ENCODE measurements at places on chromosomes 12 and 14.

GRCh38 chr12:132827763-132828703, 636 bp downstream of the GOLGA3 start:
- peak; percentile 44 for DNase-seq

GRCh38 chr14:21780429-21781084, 106.9 kb upstream of the OR4E1 start:
- DNase-seq = no peak

DNA sequence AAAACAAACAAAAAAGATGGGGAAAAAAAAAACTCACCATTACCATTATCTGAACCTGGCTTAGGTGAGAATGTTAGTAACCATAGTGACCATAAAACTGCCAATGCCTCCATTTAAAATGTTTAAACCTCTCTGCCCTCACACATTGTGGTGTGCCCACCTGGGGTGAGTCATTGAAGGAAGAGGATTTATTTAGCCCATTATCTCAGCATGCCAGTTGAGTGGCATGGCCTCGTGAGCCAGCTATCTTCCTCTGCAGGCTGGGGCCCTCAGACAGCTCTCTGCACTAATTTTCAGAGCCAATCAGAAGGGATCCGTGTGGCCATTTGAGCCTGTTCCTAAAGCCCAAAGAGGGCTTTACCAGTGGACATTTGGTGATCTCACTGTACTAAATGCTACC, 81.8 kb upstream of the CCDC198 start:
- no peak for DNase-seq

- DNase-seq = no peak
These were observed 24.6 kb downstream of the RPS6KA5 start for GRCh38 chr14:91035855-91036254.

GRCh38 chr14:74391479-74391878, 34.5 kb downstream of the SYNDIG1L start:
- no peak for DNase-seq

- DNase-seq = no peak
These were observed 122.7 kb downstream of the C12orf42 start for GRCh38 chr12:103373088-103373523.

GRCh38 chr12:93319523-93320050, 58.1 kb upstream of the NUDT4 start:
- DNase-seq = no peak

- no peak for DNase-seq
These were observed 226.8 kb downstream of the ZFP36L1 start for GRCh38 chr14:68566075-68566474.

- DNase-seq = no peak
These were observed 29.7 kb downstream of the EML1 start for GRCh38 chr14:99822800-99823455.

GRCh38 chr12:15605881-15606590, 183.2 kb downstream of the EPS8 start:
- DNase-seq = no peak

GRCh38 chr12:80170915-80171314, 71.6 kb downstream of the OTOGL start:
- no peak for DNase-seq

DNA sequence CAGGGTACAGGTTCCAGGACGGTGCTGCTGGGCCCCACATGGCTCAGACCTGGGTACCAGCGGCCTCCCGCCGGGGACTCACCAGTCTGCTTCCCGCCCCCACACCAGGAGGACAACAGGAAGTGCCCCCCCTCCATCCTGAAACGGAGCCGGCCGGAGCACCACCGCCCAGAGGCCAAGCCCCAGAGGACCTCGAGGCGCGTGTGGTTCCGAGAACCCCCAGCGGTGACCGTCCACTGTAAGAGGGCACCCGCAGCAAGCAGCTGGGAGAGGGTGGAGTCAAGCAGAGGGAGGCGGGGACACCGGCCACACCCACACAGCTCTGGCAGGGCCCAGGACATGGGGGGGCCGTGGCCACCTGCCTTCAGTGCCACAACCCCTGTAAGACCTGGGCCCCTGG, 8.1 kb downstream of the C14orf180 start:
- DNase-seq = no peak

GRCh38 chr12:4211372-4211771, 62.2 kb upstream of the CCND2 start:
- DNase-seq = no peak

GRCh38 chr14:66152302-66152701, 333.9 kb upstream of the CCDC196 start:
- DNase-seq = no peak

DNA sequence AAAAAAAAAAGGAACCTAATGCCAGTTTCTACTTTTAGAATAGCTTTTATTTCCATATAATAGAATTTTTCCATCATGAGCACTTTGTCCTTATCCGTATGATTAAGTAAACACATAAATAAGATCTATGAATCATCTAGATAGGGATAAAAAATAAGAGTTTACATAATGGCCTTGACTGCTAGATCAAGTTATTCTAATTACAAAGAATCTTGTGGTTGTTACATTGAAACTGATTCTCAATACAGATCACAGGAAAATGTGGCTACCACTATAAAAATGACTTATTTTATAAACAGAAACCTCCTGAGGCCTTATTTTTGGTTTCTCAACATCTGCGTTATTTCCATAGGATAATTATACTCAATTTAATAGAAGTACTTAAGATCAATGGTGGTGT, 34.4 kb upstream of the NDUFA12 start:
- DNase-seq = no peak

GRCh38 chr12:127720334-127720733, 546.6 kb upstream of the TMEM132C start:
- no peak for DNase-seq

DNA sequence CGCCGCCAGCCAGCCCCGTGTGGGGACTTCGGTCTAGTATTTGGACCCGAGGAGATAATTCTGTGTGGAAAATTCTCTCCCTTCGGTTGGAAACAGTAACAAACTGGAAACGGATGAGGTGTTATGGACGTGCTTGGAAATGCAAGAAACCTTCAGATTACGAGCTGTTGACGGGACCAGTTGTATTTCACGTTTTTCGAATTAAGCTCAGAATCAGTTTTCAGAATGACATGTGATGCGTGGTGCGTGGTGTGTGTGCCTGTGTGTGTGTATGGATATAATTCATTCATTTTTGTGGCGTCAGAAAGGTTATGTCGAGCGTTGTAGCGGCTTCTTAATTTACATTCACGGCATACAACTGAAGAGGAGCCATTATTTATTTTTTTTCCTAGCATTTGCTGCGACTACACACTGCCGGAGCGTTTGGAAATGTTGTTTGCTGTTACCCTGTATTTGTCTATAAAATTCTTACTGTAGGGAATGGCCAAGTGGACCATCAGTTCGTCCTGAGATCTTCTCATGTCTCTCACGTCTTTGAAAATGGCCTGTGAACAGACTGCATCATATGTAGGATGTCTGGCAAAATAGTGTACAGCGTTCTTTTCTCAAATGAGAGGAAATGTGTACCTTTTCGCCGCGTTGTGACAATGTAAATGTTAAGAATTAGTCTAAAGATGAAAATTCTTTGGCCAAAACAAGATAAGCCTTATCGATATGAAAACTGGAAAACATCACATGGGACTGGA, 1.3 kb downstream of the TRAF3 start:
- no peak for DNase-seq

GRCh38 chr12:89995870-89996269, 287.2 kb upstream of the ATP2B1 start:
- DNase-seq = no peak

DNA sequence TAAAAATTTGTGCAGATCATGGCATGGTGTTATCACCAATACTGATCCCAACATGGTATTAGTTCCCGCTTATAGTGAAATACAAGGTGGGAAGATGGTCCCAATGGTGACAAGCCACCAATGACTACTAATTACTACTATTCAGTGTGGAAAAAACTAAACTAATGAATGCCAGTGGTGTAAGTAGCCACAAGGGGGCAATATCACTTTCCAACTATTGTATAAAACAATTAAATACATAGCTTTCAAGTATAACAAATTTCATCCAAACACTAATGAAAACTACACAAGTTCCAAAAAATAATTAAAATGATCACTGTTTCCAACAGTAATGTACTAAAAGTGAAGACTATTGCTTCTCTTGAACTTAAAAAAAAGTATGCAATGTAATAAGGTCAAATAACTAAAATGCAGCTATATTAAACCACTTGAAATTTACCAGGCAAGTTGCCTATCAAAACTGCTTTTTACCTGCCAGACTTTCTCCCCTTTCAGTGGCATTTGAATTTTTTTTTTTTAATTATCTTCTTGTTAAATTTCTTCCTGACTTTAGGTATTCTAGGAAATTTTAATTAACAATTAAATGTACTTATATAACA, 58.0 kb downstream of the PAPLN start:
- DNase-seq = no peak

DNA sequence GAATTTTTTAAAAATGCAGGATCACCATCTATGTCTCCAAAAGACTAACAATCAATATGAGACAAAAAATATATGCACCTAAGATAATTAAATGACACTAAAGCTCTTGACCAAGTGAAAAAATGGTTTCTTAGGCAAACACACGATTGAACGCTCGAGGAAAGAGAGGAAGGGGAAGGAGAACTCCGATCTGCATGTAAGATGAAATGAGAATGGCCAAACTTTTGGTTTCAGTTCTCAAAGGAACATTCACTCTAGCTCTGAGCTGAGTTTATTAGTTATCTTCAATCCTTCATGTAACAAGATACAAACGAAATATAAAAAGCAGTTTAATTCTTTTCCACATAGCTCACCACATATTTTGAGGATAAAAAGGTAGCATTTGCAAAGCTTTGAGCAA, 2.8 kb downstream of the DYRK4 start:
- DNase-seq = no peak

- DNase-seq = no peak
These were observed 45.3 kb downstream of the PRMT8 start for GRCh38 chr12:3536096-3536875.

GRCh38 chr14:100804558-100805309, 21.2 kb upstream of the MEG3 start:
- DNase-seq = no peak

GRCh38 chr14:67420102-67420739, 8.3 kb upstream of the PLEK2 start:
- DNase-seq = no peak

GRCh38 chr14:72625689-72626088, 268.2 kb downstream of the DPF3 start:
- no peak for DNase-seq

GRCh38 chr14:99667821-99668220, 16.3 kb upstream of the CYP46A1 start:
- no peak for DNase-seq

GRCh38 chr12:82893896-82894295, 207.2 kb downstream of the TMTC2 start:
- no peak for DNase-seq

GRCh38 chr14:22494486-22495135, 94.4 kb downstream of the DAD1 start:
- DNase-seq = no peak

DNA sequence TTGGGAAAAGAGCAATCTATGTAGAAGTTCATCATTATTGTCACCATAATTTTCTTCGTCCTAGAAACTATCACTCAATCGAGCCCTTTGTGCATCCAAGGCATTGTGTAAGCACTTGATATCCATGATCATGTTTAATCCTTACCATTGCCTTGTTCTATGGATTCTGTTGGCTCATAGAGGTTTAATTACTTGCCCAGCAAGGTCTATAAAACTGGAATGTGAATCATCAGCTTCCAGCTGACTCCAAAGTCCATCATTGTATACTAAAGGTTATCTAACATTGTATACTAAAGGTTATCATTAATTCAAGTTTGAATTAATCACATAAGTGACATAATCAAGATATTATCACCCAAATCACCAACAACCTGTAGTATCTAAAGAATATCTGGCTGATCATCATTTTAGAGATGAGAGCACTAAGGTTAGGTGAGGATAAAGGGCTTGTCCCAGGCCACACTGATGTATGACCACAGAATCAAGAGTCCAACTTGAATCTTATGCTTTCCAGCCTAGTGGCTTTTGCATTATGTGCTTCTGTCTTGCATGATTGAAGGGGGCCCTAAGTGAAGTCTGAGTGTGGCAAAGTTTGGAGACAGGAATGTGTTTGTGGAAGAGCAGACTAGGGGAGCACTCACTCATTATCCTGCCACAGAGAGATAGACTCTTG, 188.1 kb downstream of the ANO4 start:
- no peak for DNase-seq

DNA sequence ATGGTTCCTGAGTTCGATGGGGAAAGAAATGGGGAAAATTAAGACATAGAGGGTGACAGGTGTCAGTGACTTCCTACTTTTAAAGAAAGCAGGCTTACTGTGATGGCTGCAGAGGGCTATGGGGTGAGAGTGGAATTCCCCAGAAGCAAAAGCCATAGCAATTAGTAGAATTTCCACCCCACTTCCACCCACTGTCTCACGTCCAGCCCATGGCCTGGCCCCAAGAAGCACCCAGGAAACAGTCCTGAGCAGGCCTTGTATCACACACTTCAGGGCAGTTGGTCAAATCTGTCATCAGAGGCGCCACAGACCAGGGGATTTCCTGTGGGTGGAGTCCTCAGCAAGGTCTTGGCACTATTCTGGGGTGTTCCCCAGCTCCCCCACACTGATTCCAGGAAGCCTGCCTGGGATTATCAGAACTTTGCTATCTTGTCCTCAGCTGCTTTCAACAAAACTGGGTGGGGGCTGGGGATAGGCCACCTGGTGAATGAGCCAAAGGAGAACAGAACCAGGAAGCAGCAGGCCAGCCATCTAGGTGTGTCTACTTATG, 120.1 kb upstream of the CCND2 start:
- DNase-seq = no peak

DNA sequence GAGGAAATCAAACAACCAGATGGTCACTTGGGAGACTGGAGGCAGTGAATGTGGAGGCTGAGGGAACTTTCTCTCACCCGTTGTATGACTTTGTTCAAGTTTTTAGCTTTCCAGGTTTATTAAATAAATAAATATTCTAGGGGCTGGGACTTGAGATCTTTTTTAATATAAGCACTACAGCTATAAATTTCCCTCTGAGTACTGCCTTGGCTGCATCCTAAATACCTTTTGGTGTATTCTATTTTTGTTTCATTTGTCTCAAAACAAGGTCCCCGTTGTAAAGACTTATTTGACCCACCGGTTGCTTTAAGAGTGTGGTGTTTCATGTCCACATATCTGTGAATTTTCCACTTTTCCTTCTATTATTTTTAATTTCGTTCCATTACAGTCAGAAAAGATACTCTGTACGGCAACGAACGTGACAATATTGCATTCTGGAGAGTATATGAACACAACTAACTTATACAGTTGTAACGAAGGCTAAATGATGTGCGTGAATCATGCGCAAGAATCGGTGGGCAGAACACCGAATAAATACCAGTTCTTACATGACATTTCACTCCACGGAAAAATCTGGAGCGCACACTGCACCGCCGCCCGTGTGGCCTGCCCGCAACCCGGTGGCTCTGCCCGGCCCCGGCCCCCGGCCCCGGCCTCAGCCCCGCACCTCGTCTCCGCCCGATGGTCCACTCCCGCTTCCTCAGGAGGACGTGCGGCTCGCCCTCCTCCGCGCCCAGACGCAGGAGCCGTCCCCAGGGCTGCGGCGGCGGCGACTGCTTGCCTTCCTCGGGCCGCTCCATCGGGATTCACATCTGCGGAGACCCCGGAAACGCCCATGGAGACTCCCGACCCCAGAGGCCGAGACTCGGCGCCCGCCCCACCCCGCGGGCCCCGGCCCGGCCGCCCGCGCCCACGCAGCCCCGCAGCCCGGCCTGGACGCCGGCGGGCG, 602 bp downstream of the CHFR start:
- no peak for DNase-seq
